ENCODE measurements at places on chromosomes 7 and 10.

GRCh38 chr7:106243893-106244292 is 40.9 kb downstream of the NAMPT start:
- no peak for DNase-seq

GRCh38 chr10:46069771-46070463 is 23.8 kb upstream of the MSMB start:
- no peak for DNase-seq

DNA sequence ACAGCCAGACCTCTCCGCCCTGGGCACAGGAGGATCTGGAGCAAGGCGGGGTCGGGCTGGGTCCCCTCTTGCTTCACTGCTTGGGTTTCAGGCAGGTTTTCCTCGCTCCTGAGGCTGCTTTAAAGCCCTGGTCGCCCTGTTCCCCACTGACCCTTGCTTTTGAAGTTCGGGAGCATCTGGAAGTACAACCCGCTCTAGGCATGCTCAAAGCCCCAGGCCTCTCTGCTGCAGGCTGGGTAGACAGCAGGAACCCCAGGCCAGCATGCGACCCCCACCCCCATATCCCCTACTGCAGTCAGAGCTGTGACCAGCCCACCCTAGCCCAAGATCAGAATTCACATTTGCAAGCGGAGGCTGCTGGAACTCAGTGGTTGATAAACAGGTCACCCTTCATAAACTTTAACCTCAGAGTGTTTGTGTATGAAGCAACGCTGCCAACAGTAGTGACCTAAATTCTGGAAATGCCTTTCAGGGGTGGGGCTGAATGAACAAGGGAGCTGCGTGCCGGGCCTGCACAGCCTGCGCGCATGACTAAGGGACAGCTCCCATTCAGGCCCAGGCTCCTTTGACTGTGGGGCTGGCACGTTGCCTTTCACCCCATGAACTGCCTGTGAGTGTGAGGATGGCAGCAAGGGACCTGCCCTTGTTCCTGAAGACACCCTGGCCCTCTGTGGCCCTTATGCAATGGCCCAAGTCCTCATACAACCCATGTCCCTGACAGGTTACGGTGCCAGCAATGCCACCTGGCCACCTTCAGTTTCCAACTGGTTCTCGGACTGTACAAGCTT is 52.5 kb downstream of the PROSER2 start:
- no peak for DNase-seq

DNA sequence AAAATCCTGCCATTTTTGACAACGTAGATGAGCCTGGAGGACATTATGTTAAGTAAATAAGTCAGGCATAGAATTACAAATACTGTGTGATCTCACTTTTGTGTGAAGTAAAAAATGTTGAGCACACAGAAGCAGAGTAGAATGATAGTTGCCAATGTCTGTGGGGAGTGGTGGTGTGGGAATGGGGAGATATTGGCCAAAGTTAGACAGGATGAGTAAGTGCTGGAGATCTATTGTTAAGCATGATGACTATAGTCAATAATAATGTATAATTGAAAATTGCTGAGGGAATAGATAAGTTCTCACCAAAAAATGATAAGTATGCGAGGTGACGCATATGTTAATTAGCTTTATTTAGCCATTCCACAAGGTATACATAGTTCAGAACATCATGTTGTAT is 92.0 kb downstream of the GPR85 start:
- no peak for DNase-seq

- DNase-seq, result no peak
Observed at GRCh38 chr10:79148452-79149344, 79.9 kb downstream of the ZMIZ1 start.

- DNase-seq, result no peak
Observed at GRCh38 chr7:26937306-26937705, 72.9 kb upstream of the SKAP2 start.

DNA sequence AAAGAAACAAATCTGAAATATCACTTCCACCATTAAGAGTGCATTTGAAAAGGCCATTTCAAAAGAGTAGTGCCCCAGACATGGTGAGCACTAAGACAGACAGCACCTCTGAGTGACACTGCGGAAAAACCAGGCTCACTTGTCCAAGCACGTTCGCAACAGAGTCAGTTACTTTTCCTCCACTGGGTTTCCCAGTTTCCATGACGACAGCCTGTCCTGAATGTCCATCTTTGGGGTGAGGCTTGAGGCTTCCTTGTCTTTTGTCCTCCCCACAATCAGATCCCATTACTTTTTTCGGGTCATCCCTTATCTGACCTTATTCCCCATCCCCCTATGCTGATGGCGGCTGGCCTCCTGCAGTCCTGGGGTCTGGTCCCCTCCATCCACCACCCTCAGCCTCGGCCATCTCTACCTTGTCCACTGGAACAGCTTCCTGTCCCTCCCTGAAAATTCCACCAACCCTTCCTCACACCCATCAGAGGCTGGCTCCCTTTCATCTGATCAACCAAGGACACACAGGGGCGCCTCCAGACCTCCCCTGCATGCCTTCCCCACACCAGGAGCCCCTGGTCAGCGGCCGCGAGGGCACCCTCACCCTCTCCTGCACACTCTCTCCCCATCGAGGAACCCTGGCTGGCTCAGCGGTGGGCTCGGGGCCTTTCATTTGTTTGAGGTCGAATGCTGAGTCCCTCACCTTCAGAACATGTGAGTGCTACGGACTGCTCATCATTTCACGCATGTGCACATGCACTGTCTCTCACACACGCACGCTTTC is 363.6 kb downstream of the DNAJB6 start:
- no peak for DNase-seq

- no peak for DNase-seq
Observed at GRCh38 chr7:135428011-135428410, 81.9 kb downstream of the CNOT4 start.

GRCh38 chr7:48090095-48090805 is 1.2 kb downstream of the UPP1 start:
- DNase-seq, result no peak

DNA sequence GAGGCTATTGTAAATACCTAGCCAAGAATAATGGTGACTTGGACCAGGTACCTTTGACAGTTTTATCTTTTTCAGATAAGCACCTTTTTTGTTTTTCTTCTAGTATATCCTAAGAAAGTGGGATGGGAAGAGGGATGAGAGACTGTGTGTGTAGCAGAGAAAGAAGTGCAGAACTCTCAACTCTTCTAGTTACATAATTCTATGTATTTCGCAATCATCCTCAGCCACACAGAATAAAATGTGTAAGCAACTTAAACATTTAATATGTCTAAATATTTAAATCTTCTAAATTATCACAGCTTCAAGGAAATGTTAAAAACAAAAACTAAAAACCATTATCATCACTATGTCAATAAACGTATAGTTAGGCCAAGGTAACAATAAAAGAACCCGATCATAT is 42.6 kb upstream of the GSAP start:
- DNase-seq, result no peak

DNA sequence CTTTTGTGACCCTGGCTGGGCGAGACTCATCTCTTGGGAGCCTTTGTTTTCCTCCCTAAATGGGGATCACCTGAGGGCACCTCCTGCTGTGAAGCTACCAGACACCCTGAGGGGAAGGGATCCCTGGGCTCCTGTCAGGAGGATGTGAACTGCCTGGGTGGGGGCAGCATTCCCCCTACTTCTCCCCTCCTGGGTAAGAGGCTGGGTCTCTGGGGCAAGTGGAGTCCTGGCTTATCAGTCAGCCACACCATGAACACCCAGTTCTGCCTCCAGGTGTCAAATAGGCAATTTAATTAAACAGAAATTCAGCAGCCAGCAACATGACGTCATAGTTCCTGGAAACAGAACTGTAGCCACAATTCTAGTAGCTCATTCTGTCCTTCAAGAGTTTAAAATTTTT is 97.7 kb upstream of the RET start:
- DNase-seq, result no peak

DNA sequence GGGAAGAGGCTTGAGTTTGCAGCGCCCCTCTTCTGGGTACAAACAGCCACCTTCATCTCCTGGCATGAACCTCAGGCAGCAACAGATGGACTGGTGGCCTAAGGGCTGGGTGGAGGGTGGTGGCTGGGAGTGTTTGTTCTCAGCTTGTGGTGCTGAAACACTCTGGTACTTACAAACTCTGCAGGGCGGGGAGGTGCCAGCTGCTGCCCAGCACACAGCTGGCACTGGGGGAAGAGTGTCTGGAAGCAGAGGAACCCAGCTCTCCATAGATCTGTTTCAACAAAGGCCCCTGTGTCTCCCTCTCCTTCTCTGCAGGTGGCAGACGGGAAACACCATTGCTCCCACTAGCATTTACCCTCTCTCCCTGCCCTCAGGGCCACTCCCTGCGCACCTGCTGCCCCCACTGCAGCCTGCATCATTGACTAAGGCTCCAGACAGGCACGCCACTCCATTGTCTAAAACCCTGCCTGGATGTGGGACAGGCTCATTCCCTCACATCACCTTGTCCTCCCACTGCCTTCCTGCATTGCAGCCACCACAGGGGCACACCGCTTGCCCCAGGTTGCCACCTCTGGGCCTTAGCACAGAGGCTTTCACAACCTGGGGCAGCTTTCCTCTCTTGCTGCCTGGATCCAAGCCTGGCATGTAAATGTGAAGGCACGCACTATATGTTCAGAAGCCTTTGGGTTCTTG is 6.5 kb downstream of the ARHGAP22 start:
- DNase-seq, result no peak

GRCh38 chr10:36761121-36761520 is 364.3 kb upstream of the ANKRD30A start:
- no peak for DNase-seq

DNA sequence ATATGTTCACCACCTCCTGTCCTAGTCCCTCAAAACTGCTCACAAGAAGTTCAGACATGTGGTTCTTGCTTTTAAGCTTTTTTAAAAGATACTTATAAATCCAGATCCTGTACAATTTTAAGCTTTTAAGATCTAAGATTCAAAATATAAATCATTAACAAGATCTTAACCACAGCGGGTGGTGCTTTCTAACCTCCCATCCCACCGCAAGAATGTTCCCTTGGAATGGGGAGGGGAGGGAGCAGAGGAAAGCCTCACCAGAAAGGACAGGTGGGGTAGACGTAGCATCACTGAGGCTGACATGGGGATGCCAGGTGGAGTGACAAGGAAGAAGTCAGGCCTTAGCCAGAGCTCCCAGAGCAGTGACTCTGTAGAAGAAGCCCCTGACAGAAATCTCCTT is 133.5 kb downstream of the C1GALT1 start:
- no peak for DNase-seq

DNA sequence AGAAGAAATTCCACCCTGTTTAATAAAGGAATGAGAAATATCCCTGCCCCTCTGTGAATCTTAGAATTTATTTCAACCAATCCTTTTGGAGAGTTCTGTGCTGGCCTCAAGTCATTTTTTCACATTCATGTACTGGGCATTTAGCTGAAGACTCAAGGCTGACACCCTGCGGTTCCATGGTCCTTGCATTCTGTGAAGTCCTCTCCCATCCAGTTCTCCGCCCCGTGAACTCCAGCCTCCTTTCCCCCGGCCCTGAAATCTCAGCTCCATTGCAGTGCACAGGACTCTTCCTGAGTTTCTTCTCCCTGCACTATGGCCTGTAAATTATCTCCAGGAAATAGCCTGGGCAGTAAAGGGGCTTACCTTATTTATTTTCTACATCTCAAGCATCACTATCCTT is 183.0 kb upstream of the KCND2 start:
- no peak for DNase-seq

- no peak for DNase-seq
Observed at GRCh38 chr7:108076156-108076555, 54.0 kb downstream of the LAMB4 start.

DNA sequence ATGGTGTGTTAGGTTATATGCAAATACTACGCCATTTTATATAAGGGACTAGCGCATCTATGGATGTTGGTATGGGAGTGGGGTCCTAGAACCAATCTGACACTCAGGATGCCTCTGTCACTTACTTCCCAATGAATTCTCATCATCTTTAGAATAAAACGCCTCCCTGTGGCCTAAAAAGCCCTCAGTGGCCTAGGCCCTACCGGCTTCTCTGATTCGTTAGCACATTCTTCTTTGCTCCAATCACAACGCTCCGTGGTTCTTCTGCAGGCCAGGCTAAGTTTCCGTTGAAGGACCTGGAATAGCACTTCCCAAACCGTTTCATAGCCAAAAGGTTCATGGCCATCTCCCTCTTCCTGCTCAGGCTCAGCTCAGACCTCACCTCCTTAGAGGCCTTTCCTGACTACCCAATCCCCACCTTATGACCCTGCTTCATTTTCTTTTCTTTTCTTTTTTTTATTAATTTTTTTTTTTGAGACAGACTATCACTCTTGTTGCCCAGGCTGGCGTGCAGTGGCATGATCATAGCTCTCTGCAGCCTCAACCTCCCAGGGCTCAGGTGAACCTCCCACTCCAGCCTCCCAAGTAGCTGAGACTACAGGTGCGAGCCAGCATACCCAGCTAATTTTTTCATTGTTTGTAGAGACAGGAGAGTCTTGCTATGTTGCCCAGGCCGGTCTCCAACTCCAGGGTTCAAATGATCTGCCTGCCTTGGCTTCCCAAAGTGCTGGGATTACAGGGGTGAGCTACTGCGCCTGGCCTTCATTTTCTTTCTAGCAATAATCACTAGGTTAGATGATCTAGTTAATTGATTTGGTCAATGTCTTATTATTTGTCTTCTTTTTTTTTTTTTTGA is 24.5 kb upstream of the YWHAG start:
- DNase-seq, result no peak

GRCh38 chr7:152185558-152185957 is 160.1 kb downstream of the GALNT11 start:
- DNase-seq, result no peak

DNA sequence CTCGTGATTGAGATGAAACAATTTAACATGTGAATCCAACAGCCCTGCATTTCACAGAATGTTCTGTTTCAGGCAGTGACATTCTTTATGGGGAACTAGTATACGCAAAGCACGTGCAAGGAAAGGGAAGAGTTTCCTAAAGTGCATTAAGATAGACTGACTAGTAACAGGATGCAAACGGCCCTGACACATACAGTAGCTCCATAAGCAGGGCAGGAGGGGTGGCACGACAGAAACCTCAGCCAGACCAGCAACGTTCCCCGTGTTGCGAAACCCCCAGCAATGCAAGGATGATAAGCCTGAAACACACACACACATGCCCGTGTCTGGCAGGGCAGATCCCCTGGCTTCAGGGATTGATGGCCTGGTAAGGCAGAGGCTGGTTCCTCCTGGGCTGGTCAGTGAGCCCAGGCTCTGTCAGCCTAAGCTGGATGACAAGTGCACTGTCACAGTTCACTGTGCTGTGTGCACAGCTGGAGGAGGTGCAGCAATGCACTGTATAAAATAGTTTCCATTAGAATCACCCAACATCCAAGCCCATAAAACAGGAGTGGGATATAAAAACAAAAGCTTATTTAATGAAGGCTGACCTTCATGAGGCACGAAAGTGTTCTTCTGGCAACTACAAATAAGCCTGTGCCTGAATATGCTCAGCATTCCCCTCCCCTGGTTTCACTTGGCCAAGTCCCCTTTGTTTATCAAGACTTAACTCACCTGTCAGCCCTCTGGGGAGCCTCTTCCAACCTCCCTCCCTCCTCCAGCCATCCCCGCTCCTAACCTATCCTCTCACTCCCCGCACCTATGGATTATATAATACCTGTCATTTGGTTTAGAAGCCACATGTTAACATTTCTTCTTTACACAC is 88.8 kb downstream of the GSAP start:
- no peak for DNase-seq

GRCh38 chr7:27689150-27689549 is 26.5 kb upstream of the HIBADH start:
- no peak for DNase-seq
